ENCODE measurements at places on chromosomes 4 and X.

GRCh38 chrX:118726887-118727685, at the start of gene IL13RA1:
Gene IL13RA1 (plus strand): TSS chrX:118727606. CDS start chrX:118727639, 33 bp downstream.
- no peak for DNase-seq

DNA sequence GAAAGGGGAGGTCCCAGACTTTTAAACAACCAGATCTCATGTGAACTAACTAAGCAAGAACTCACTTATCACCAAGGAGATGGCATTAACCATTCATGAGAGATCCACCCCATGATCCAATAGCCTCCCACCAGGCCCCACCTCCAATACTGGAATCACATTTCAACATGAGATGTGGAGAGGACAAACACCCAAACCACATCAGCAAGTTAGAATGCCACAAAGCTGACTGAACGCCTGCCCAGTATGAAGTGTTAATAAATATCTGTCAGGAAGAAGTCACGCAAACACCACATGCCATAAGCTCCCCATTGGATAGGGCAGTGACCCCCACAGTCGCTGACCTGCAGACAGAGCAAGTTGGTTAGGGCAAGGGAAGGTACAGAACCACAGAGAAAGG, 14.3 kb downstream of the SLC10A6 start:
- no peak for DNase-seq

DNA sequence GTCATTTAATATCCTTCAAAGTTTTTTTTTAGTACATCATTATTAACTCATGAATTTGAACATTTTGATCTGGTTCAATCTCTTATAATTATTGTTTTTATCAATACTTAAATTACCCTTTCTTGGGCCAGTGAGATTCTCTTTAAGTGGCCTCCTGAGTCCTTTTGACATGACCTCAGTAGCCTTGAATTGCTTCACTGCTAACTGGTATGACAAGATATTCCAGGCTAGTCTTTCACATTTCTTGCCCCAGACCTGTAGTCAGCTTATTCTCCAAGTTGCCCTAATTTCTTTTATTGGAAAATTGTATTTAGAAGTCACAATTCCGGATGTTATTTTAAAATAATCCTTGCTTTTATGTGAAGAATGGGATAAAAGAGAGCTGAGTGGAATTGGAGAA, 35.4 kb upstream of the FBXW7 start:
- DNase-seq = no peak

GRCh38 chr4:2472187-2472586, 3.3 kb downstream of the RNF4 start:
- DNase-seq = no peak

- DNase-seq = no peak
Observed at GRCh38 chr4:967113-968104, 6.0 kb downstream of the DGKQ start.

DNA sequence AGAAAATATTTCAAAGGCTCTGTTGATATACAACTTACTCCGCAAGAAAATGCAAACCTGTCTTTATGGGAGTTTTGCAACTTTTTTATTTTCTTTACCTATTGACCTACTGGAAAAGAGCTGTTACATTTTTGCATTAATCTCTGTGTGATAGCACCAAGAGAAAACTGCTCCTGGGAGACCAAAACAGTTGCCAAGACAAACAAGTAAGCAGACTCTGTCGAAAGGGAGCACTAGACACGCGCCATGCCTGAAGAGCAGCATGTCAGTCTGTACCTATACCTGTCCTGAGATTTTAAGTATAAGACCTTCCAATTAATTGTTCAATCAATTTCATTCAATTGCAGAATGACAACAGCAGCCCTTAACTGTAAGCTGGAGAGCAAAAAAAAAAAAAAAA, 56.0 kb upstream of the TECRL start:
- no peak for DNase-seq

DNA sequence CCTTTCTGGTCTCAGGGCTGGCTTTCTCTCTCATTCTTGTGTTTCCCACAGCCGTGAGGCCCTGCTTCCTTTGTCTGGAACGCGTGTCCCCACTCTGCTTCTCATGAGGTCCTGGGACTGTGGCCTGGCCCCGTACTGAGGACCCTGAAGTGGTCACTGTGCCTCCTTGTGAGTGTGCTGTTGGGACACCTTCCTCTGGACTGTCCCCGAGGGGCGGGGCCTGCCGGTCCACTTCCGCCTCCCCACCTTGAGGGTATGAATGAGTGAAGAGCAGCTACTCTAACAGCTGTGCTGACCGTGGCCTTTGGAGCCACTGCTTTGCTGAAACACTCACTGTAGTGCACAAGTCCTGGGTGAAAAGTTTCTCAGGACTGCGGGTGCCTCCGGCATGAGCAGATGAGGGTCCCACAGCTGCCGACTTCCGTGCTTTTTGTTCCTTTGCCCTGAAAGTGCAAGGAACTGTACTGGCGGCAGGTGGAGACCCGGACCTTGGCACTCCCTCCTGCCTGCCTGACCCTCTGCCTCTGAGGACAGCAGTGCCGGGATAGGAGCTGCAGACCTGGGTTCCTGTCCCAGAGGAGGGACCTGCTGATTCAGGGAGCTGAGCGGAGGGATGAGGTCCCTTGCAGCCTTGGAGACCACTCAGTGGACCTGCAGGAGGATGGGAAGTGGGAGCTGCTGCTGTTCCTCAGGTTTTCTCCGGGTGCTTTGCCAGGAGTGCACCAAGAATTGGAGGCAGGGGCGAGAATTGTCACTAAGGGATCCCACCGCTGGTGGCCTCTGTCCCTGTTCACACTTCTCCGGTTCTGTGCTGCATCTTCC, 38.0 kb downstream of the HTT-AS start:
- DNase-seq = no peak

- DNase-seq = no peak
Observed at GRCh38 chr4:137661693-137662092, 129.4 kb upstream of the PCDH18 start.

DNA sequence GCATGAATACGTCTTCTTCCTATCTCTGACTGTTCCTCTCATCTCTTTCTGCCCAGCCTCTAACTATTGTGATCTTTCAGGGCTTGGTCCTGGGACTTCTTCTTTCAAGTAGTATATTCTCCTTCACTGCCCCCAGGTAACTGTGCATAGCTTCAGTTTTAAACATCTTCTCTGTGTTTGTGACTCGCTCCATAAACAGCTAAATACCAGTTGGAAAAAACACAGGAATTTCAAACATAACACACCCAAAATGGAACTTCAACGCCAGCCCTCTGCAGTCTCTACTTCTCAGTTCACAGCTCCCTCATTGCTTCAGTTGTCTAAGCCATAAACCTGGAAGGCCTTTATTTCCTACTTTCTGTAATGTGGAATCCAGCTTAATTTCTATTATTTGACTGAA, 16.6 kb downstream of the TRIML2 start:
- no peak for DNase-seq

GRCh38 chr4:74109116-74109869, 10.3 kb upstream of the CXCL2 start:
- no peak for DNase-seq

- no peak for DNase-seq
Observed at GRCh38 chrX:97790850-97791249, 907.1 kb downstream of the RPA4 start.

GRCh38 chr4:141913928-141914327, 277.5 kb downstream of the IL15 start:
- DNase-seq = no peak

DNA sequence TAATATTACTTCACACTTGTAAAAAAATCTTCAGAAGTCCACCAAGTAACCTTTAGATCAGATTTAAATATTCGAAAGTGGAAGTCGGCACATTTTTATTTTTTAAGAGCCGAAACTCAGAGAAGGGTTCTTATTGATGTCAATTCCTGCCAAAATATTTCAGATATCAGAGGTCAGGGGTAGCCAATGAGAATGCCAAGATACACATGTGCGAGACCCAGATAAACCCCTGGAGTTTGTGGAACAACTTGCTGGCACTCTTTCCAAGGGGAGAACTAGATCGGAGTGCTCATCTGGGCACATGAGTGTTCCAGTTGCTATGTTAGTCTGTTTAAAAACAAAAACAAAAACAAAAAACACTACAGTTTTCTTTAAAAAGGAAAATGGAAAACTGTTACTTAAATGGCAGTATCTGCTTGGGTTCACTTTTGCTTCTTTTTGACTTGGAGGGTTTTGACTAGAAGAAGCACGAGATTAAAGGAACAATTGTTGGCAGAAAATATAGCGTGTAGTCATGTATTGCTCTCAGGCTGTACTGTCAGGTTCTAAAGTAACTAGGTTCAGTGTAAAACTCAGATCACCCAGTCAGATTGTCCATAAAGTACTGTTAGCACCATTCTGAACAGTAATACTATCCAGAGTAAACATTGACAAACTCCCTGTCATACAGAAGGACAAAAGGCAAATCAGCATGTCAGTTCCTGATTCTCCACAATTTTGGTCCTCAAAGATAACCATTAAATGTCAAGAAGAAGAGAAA, 188.0 kb upstream of the PACRGL start:
- DNase-seq = no peak

- DNase-seq = no peak
Observed at GRCh38 chrX:17104433-17104832, 158.0 kb downstream of the REPS2 start.

GRCh38 chr4:13722649-13723048, 95.1 kb upstream of the BOD1L1 start:
- no peak for DNase-seq

- no peak for DNase-seq
Observed at GRCh38 chr4:26192899-26193869, 127.6 kb upstream of the RBPJ start.

GRCh38 chr4:499567-499966, 557 bp downstream of the PIGG start:
- no peak for DNase-seq

- DNase-seq = no peak
Observed at GRCh38 chr4:13988353-13989305, 361.1 kb upstream of the BOD1L1 start.

DNA sequence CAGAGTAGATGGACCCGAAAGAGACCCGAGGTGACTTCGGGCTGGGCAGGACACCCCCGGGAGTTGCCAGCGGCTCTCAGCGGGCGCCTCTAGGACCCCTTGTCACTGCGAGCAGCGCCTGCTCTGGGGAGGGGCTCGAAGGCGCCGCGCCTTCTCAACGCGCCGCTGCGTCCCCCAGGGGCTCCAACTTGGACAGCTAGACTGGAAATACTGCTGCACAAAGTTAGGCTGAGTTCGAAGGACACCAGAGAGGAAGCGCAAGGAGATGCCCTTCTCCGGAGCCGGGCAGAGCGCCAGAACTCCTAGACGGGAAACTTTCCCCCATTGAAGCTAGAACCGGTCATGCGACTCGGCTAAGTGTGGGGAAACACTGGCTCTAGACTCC, 493 bp upstream of the KCNIP4 start:
- DNase-seq = no peak

DNA sequence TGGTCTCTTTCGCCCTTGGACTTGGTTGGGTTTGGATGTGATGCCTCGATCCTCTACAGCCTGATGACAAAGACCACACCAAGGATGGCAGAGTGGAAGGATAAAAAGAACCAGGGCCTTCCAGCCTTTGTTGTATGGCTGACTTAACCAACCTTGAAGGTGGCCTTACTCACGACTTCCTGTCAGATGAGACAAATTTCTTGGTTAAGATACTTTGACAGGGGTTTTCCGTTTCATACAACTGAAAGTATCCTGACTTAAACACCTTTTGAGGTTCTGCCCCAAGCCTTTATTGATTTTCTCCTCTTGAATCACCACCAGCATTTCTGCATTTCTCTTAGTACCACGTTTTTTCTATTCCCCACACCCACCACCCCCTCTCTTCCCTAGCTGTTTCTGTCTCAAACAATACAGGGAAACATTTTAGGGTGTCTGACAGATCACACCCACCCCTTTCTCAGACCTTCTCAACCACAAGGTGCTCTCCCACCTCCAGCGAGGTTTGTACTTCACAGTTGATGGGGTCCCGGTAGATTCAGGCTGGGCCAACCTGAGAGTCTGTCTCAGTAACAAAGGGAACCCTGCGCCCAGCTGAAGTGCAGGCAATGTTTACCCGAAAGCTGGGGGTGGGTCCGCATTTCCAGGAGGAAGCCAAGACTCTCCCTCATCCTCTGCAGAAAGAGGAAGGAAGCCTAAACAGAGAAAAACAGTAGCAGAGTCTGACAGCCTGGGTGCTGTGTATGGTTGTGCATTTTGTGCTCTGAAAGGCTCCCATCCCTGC, 5.0 kb upstream of the TSPAN5 start:
- no peak for DNase-seq

DNA sequence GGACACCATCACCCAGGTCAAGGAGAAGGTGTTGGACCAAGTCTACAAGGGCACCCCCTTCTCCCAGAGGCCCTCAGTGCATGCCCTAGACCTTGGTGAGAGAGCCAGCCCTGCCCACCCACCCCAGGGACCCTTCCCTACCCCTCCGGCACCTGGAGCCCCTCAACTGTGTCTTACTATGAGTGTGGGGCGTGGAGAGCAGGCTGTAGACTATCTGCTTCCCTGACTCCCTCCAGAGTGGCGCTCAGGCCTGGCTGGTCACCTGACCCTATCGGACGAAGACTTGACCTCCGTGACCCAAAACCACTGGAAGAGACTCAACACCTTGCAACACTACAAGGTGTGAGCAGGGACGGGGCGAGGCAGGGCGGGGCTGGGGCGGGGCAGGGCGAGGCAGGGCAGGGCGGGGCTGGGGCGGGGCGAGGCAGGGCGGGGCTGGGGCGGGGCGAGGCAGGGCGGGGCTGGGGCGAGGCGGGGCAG, 4.7 kb upstream of the SRPK3 start:
- no peak for DNase-seq

DNA sequence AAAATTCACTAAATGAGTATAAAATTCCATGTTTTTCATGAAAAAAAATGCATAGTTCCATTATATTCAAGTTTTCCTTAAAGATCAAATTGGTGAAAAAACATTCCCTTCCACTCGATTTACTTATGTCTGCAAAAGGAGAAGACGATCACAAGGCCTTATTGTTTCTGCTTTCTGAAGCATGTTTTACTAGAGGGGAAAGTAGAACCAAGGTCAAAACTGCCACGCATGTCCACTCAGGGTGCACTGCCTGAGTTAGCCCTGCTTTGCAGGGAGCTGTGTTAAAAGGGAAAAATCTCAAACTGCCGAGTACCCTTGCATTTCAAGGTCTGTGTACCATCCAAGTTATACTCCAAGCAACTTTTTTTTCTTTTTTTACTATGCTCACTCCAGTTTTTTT, 57.2 kb downstream of the TRAPPC11 start:
- DNase-seq = no peak

GRCh38 chr4:112253382-112254000, 21.9 kb downstream of the AP1AR start:
- DNase-seq = no peak

- no peak for DNase-seq
Observed at GRCh38 chr4:184856277-184856609, 30.5 kb upstream of the ACSL1 start.

GRCh38 chrX:34300871-34301270, 168.8 kb upstream of the FAM47A start:
- no peak for DNase-seq

- DNase-seq = no peak
Observed at GRCh38 chr4:5708449-5709206, at the start of gene EVC2. Gene EVC2 (minus strand): TSS chr4:5708559. CDS start chr4:5708513, 46 bp downstream.

DNA sequence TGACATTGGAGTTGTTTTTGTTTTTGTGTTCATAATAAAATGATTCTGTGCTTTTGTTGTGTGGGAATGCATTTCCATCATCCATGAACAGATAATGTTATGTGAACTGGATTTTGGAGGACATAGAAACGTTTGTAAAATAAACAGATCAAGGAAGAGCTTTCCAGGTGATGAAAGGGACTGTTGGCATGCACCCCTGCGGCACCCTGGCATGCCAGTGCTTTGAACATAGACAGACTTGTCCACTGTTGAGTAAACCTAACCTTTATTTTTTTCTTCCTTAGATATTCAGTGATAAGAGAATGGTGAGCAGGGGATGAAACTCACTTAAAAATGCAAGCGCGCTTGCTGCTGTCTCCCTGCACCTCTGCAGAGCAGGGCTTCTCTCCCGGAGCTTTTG, 59.8 kb downstream of the TRAPPC11 start:
- DNase-seq = no peak
